GM12878 (cell line): ENCODE measurements at places on chromosomes 11 and 22. TPM values are rescaled to one million over a fixed set of nuclear protein-coding genes. Genes with fewer than 3 reads are reported as not detected.

MYEOV gene
- not detected in 2 replicates for polyA plus RNA-seq

GLB1L3 gene
- polyA plus RNA-seq: 2.0 and 2.9 TPM in 2 replicates

KCNQ1 gene
- polyA plus RNA-seq: not detected in 2 replicates

OR8G5 gene
- polyA plus RNA-seq: not detected in 2 replicates

SYT8 gene
- polyA plus RNA-seq: 0.17 TPM in 1 of 2 replicates, not detected in the other

RFPL3 gene
- not detected in 2 replicates for polyA plus RNA-seq

CRYBA4 gene
- polyA plus RNA-seq: not detected in 2 replicates

STK33 gene
- 22.6 and 24.3 TPM in 2 replicates for polyA plus RNA-seq

CD3G gene
- polyA plus RNA-seq: not detected in 2 replicates

SNX19 gene
- 27.3 and 29.0 TPM in 2 replicates for polyA plus RNA-seq

MYO18B gene
- polyA plus RNA-seq: 0.57 and 0.59 TPM in 2 replicates

YAP1 gene
- polyA plus RNA-seq: not detected in 2 replicates
